ENCODE measurements at places on chromosomes 16 and 17.

- DNase-seq, result no peak
These were observed 13.0 kb downstream of the MYBBP1A start for GRCh38 chr17:4542003-4542725.

GRCh38 chr16:50407351-50407750 is 38.6 kb upstream of the BRD7 start:
- no peak for DNase-seq

DNA sequence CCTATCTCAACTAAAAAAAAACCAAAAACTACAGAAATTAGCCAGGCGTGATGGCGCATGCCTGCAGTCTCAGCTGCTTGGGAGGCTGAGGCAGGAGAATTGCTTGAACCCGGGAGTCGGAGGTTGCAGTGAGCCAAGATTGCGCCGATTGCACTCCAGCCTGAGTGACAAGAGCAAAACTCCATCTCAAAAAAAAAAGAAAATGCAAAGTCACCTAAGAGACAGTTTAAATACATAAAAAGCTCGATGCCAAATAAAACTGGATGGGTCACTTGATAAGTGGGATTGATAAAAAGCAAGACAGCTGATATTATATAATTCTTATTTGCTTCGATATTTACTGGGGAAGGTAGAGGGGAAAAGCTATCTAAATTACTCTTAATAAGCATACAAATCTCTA is 15.8 kb upstream of the KANSL1 start:
- no peak for DNase-seq

DNA sequence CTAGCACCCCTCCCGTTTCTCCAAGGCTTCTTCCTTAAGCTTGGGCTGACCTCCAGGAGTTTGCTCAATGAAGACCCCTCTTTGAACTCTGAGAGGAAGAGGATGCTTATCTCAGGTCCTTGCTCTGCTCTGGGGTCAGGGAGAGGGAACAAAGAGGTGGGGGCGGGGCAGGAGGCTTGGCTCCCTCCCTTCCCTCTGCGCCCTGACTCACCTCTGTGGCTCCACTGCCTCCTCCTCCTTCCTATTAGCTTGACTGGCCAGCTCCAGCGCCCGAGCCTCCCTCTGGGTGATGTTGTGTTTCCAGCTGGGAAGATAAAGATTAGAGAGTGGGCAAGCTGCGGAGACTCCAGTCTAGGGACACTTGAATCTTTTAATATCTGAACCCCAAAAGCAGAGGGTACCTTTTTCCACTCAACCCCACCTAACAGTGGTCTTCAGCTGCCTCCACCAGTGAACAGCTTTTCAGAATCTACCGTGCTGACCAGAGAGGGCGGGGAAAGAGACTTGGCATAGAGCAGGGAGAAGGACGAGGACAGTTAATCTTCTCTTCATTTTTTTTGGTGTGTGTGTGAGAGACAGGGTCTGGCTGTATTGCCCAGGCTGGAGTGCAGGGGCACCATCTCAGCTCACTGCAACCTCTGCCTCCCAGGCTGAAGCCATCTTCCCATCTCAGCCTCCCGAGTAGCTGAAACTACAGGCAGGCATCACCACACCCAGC is 6.7 kb downstream of the GIP start:
- DNase-seq, result no peak

DNA sequence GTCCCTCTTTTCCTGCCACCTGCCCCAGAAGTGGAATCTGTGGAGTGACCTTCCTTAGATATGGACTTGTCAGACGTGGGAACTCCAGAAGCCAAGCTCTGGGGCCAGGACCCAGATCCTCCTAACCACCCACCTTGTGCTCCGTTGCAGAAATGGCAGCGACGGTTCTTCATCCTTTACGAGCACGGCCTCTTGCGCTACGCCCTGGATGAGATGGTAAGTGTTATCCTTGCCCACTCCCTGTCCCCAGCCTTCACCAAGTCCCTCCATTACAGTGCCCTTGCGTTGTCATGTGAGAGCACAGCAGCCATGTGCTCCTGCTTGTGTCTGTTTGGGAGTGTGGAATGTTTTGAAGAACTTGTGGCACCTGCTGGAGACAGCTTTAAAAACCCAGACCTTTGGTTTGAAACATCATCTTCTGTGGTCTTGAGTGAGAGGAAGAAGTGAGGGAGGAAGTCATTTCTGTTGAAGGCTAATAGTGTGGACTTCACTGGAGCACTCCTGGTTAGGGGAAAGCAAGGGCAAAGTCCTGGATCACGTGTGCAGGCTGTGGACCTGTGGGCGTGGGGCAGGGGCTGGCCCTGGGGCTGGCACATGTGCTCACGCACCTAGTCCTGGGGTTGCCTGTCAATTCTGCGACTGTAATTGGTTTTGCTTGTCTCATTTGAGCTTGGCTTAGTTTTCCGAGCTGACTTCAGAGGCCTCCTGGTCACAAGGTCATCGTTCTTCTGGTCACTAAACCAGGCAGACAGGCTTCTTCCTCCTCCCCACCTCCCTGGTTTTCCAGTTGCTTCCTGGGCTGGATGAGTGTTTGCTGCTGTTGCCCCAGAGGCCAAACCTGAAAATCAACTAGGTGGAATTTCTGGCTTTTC is 35.8 kb downstream of the MPRIP start:
- DNase-seq, result no peak

- no peak for DNase-seq
These were observed 236.7 kb upstream of the TNRC6C start for GRCh38 chr17:77721846-77722160.

DNA sequence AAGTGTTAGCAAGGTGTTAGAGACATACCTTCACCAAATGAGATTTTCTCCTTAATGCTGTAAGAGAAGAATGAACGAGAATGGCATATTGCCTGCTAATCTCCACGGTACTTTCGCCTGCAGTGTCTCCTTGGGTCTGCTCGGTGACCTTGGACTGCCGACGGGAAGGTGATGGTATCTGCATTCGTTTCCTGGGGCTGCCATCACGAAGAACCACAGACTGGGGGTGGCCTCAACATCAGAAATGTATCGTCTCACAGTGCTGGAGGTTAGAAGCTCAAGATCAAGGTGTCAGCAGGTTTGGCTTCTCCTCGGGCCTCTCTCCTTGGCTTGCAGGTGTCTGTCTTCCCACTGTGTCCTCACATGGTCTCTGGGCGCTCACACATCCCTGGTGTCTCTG is 86.3 kb upstream of the TNRC6C start:
- no peak for DNase-seq

- DNase-seq, result no peak
These were observed 36.0 kb downstream of the ZFHX3 start for GRCh38 chr16:73011926-73012325.

DNA sequence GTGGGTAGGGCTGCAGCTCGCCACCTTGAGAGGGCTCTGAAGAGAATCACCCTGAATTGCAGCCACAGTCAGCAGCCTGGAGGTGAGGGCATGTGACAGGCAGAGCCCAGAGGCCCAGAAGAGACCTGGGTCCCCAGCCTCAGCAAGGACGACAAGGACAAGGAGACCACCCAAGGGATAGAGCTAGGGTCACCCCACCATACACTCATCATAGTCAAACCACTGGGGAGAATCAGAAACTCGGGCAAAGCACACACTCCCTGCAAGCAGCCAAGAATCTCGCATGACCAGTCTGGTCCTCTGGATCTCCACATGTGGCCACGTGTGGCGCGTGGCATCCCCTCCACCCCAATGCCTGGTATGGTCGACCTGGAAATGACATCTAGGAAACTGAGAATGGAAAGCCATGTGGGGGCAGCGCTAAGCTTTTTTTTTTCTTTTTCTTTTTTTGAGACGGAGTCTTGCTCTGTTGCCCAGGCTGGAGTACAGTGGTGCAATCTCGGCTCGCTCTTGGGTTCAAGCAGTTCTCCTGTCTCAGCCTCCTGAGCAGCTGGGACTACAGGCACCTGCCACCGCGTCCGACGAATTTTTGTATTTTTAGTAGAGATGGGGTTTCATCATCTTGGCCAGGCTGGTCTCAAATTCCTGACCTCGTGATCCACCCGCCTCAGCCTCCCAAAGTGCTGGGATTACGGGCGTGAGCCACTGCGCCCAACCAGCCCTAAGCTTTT is 4.6 kb upstream of the SPHK1 start:
- no peak for DNase-seq

DNA sequence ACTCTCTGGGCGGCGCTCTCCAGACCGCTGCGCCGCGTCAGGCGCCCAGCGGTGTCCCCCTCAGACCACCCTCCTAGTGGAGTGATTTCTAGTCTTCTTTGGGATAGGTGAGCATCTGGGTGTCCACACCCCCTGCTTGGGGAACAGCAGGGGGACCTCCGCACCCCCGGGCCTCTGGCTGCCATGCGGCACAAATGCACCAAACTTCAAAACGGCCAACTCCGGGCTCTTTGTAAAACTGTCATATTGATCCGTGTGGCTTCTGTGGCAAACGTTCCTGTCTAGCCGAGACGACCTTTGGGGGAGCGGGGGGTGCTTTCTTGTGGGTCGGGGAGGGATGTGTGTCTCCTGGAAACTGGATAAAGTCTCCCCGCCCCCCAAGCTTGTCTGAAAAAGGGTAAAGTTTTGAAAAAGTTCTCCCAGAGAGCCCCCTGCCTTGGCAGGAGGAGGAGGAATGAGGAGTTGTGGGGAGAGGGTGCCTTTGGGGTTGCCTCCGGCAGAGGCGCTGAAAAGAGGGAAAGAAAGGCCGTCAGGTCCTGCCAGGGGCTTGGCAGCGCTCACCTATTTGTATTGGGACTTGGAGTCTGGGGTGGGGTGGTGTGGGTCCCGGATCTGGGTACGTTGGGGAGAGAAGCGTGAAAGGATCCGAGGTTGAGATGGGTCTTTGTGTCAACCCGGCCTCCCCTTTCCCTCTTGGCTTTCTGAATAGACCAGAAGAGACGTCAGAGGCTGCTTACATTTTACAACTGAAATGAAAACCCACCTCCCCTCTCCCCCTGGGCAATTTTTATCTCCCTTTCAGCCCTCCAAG is 2.2 kb upstream of the CHD3 start:
- DNase-seq, result no peak

DNA sequence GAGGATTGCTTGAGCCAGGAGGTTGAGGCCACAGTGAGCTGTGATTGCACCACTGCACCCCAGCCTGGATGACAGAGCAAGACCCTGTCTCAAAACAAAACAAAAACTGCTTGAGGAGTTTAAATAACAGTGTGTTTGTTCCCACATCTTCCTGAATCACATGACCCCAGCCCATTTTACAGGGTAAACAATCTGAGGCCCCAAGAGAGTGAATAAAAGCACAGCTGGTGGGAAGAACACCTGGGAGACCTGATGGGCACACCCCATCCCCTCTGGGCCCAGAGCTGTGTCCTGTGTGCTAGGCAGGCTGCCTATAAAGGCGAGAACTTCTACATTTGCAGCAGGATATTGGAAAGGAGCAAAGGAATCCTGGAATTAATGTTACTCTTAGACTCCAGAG is 69.6 kb downstream of the PLXDC1 start:
- DNase-seq, result no peak

GRCh38 chr16:47826070-47826469 is 329.7 kb downstream of the ABCC12 start:
- DNase-seq, result no peak

- no peak for DNase-seq
These were observed 12.0 kb upstream of the RPL13 start for GRCh38 chr16:89548344-89549006.

GRCh38 chr16:89373355-89374110 is 116.8 kb downstream of the ANKRD11 start:
- no peak for DNase-seq

DNA sequence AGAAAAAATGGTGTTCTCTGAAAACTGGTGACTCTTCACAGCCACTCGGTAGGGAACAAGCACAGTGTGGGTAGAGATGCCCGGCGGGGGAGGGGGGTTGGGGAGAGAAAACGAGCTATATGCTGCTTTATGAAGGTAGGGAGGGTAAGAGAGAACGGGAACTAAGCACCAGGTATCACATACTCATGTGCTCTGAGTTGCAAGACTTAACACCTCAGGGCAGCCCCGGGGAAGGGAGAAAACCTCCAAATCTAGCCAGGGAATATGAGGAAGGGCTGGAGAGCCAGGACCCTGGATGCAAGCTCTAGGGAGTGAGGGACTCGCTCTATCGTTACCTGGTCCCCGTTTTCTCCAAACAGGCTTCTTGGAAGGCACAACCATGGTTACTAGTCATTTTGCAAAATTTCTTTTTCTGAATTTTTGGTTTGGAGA is 35.3 kb downstream of the HIC1 start:
- no peak for DNase-seq

GRCh38 chr16:84421081-84421937 is 53.0 kb downstream of the ATP2C2 start:
- DNase-seq, result no peak

DNA sequence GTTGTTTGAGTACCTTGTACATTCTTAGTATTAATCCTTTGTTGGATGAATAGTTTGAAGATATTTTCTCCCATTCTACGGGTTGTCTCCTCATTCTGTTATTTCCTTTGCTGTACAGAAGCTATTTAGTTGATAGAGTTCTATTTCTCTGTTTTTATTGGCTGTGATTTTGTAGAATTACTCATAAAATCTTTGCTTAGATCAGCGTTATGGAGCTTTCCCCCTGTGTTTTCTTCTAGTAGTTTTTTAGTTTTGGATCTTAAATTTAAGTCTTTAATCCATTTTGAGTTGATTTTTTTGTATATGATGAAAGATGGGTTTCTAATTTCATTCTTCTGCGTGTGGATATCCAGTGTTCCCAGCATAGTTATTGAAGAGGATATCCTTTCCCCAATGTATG is 45.4 kb downstream of the NFATC3 start:
- no peak for DNase-seq

GRCh38 chr17:17108451-17109049 is 66.3 kb downstream of the MPRIP start:
- DNase-seq, result no peak

DNA sequence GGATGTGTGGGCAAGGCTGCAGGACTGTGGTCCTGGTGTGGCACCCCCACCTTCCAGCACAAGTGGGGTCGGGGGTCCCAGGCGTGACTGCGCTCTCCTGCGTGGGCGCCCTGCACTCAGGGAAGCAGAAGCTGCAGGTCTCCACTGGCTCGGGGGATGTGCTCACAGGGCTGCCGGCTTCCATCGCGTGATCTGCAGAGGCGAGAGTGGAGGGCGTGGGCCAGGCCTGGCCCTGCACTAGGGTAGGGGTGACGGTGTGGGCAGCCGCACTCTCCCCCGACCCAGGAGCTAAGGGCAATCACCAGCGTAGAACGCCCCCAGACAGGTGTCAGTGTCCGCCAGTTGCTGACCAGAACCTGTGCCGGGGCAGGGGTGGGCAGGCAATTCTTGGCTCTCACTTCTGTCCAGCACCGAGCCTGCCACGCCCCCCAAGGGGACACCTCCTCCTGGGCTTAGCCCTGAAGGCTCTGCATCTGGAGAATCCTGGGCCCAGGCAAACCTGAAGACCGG is 32.3 kb downstream of the TNFRSF13B start:
- no peak for DNase-seq

GRCh38 chr16:57971848-57972247 is 920 bp upstream of the CNGB1 start:
- no peak for DNase-seq

GRCh38 chr16:49436181-49436580 is 62.6 kb downstream of the C16orf78 start:
- DNase-seq, result no peak

DNA sequence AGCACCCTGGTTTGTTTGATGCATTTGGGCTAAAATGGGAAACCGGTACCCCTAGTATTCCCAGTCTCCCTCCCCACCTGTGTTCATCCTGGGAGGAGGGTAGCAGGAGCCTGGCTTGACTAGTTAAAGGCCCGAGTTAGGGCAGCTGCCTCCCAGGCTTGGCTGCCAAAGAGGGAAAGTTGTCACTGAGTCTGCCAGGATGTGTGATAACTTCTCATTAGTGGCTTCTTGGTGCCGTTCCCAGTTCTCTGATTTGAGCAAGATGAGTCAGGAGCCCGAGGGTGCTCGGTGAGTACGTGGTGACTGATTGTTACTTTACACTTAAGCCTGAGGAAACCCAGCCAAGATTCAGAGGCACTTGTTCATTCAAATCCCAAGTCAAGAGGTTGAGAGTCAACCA is 2.5 kb downstream of the KRT32 start:
- DNase-seq, result no peak

- DNase-seq, result no peak
These were observed 2.7 kb upstream of the HES7 start for GRCh38 chr17:8126491-8127066.

Data from HL-60 (cell line).